ENCODE measurements at places on chromosomes 5 and 9. TPM values are rescaled to one million over a fixed set of nuclear protein-coding genes. Genes with fewer than 3 reads are reported as not detected.

Gene ANAPC2
- 21.6 TPM for total RNA-seq

Gene IL7R
- 7.1 TPM for total RNA-seq

Gene SLC36A3
- not detected for total RNA-seq

Gene WNK2
- total RNA-seq, result 11.7 TPM

Gene NIM1K
- total RNA-seq, result 0.17 TPM

Gene FST
- total RNA-seq, result 403 TPM

Gene CLTB
- 354 TPM for total RNA-seq

Gene GABRG2
- total RNA-seq, result not detected

Gene ENTPD2
- total RNA-seq, result 0.92 TPM

GRCh38 chr5:146588331-146589027, 72.5 kb upstream of the GPR151 start:
- no peak overlapping the region for H3K4me3 ChIP-seq
- H3K4me1 ChIP-seq, result 0 out of 2 replicates have a peak, but pooled peaks cover 10% of the 10 kb centered on the region
- H3K27ac ChIP-seq, result no peak overlapping the region
- no peaks in the 10 kb centered on the region for H3K36me3 ChIP-seq

DNA sequence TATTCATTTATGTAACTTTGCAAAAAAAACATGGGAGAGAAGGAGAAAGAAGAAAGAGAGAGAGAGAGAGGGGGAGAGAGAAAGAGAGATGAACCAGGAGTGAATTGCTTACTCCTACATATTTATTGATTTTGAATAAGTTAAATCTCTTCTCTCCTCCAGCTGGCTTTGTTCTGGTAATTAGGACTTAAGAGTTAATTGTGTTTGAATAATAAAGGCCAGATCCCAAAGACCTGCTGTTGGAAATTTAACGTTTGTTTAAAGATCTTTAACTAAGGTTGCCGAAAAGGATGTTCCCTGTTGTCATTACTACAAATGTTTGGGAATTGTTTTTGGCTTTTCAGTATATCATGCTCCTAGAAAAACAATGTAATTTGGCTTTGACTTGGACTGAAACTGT, 473.0 kb downstream of the TUSC1 start:
- H3K27me3 ChIP-seq, result no peaks in the 10 kb centered on the region
- no peaks in the 10 kb centered on the region for H3K36me3 ChIP-seq
- H3K4me3 ChIP-seq, result no peak overlapping the region
- H3K4me1 ChIP-seq, result no peaks in the 10 kb centered on the region

GRCh38 chr9:68472119-68472518, 68.6 kb downstream of the TMEM252 start:
- no peak overlapping the region for H3K27ac ChIP-seq
- H3K36me3 ChIP-seq, result no peaks in the 10 kb centered on the region
- H3K27me3 ChIP-seq, result no peaks in the 10 kb centered on the region
- no peak overlapping the region for H3K4me3 ChIP-seq

GRCh38 chr5:172641359-172642050, 442 bp downstream of the NEURL1B start:
- no peak for DNase-seq
- no peak overlapping the region for H3K27ac ChIP-seq
- H3K27me3 ChIP-seq, result peaks cover 9% of the 10 kb centered on the region
- H3K4me1 ChIP-seq, result peaks cover 9% of the 10 kb centered on the region
- no peaks in the 10 kb centered on the region for H3K36me3 ChIP-seq

GRCh38 chr9:120935383-120935857, 8.8 kb upstream of the TRAF1 start:
- H3K4me1 ChIP-seq, result peaks cover 44% of the 10 kb centered on the region
- H3K27ac ChIP-seq, result peak overlapping the region; percentile 74
- no peak overlapping the region for H3K4me3 ChIP-seq
- H3K27me3 ChIP-seq, result no peaks in the 10 kb centered on the region

DNA sequence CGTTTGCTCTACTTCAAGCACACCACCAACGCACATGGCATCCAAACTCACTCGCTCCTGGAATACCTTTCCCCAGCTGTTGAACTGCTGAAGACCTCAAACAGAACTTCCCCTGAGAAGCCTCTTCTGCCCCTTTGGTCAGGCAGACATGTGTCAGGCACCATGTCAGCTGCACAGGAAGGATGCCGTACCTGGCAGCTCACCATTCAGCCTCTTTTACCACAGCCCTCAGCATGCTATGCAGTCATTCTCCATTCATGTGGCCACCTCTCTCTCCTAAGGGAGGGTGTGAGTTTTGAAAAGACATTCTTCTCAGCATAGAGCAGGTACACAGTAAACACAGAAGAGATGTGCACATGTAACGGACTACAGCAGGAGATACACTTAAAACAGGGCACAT, 14.2 kb downstream of the IL4 start:
- no peaks in the 10 kb centered on the region for H3K27me3 ChIP-seq
- no peaks in the 10 kb centered on the region for H3K36me3 ChIP-seq
- H3K4me1 ChIP-seq, result no peaks in the 10 kb centered on the region
- H3K27ac ChIP-seq, result no peak overlapping the region
- no peak for DNase-seq

DNA sequence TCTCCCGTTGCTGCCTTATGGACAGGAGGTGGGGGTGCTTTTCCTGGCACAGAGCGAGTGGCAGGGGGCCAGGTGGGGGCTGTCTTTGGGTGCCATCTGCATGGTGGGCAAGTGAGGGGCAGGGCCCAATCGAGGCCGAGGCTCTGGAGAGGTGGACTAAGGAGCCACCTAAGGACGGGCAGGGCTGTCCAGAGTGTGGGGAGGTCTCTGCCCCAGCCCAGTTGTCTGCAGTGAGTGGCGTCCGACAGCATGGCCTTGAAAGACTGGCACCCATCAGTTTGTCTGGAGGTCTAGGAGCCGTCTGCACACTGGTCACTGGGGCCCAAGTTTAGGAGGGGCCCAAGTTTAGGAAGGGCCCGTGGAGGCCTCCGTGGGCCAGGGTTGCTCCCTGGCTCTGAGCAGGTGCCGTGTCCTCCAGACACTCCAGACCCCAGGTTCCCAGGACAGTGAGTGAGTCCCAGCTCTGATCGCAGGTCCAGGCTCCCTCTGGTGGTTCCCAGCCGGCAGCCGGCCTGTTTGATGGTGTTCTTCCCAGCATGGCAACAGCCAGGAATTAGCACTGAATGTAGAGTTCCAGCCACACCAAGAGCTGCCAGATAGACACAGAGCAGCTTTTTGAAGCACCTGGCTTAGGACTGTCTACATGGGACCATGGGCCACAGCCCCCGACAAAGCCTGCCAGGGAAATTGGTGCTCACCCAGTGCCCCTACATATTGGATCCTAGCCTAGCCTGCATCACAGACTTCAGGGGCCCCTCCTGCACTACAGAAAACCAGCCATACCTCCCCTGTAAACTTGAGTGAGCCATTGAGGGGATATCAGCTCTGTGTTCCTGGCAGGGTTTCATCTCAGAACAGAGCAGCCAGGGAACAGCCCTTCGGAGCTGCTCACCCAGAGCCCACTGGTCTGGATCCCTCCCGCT, 120.9 kb downstream of the WNK2 start:
- H3K27ac ChIP-seq, result no peak overlapping the region
- H3K4me1 ChIP-seq, result no peaks in the 10 kb centered on the region
- H3K36me3 ChIP-seq, result no peaks in the 10 kb centered on the region
- peak; percentile 50 for DNase-seq
- H3K27me3 ChIP-seq, result no peaks in the 10 kb centered on the region
- no peak overlapping the region for H3K4me3 ChIP-seq

- no peak overlapping the region for H3K4me3 ChIP-seq
- no peaks in the 10 kb centered on the region for H3K4me1 ChIP-seq
- no peak overlapping the region for H3K27ac ChIP-seq
Measured at GRCh38 chr9:33012328-33013069, 11.1 kb upstream of the APTX start.

- H3K36me3 ChIP-seq, result no peaks in the 10 kb centered on the region
- H3K4me3 ChIP-seq, result no peak overlapping the region
- no peak overlapping the region for H3K27ac ChIP-seq
- peaks cover 15% of the 10 kb centered on the region for H3K4me1 ChIP-seq
- no peak for DNase-seq
- H3K27me3 ChIP-seq, result no peaks in the 10 kb centered on the region
Measured at GRCh38 chr5:44943647-44944046, 134.9 kb downstream of the MRPS30 start.

GRCh38 chr5:67476531-67476930, 279.9 kb upstream of the CD180 start:
- H3K4me1 ChIP-seq, result no peaks in the 10 kb centered on the region
- no peak overlapping the region for H3K27ac ChIP-seq
- no peaks in the 10 kb centered on the region for H3K36me3 ChIP-seq
- no peaks in the 10 kb centered on the region for H3K27me3 ChIP-seq

DNA sequence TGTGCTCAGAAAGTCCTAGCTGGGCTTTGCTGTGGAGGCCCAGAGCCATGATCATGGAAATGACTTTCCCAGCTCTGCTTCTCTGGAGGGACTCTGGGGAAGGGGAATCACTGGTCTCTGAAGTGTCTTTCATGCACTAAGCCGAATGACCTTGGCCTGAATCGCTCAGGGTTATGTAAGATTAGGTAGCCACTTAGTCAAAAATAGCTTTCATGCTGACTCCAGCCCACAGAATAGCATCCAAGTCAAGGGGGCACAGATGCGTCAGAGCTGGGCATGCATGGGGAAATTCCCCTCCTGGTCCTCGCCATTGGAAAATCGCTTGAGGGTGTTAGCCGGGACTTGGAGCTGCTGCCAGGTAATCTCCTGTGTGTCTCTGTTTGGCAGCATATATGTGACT, 36.1 kb upstream of the PPARGC1B start:
- H3K27me3 ChIP-seq, result peaks cover 8% of the 10 kb centered on the region
- H3K4me1 ChIP-seq, result peaks cover 18% of the 10 kb centered on the region
- H3K4me3 ChIP-seq, result no peak overlapping the region
- H3K27ac ChIP-seq, result no peak overlapping the region

DNA sequence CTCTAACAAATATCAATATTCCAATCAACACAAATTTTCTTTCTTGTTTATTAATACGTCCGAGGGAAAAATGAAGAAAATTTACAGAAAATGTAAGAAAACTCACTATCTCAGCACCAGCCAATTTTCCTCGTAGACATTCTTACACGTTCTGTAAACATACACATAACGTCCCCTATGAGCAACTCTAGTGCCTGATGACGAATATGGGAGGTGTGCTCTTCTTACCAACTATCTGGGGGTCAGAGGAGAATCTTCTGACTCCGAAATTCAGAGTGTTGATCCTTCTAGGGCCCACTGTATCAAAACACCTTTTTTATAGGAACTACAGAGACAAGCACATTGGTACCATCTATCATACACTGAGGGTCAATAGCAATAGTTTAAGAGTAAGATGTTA, 198.7 kb downstream of the GAPVD1 start:
- DNase-seq, result no peak
- no peak overlapping the region for H3K4me3 ChIP-seq
- 0 out of 2 replicates have a peak, but pooled peaks cover 7% of the 10 kb centered on the region for H3K36me3 ChIP-seq
- H3K27ac ChIP-seq, result no peak overlapping the region

- peaks cover 6% of the 10 kb centered on the region for H3K36me3 ChIP-seq
- H3K4me3 ChIP-seq, result peak overlapping the region; percentile 98
- 0 out of 2 replicates have a peak overlapping the region, but pooled peaks have one; percentile 23 for H3K27ac ChIP-seq
- H3K27me3 ChIP-seq, result no peaks in the 10 kb centered on the region
Measured at GRCh38 chr9:78236551-78236910, 656 bp downstream of the CEP78 start.

DNA sequence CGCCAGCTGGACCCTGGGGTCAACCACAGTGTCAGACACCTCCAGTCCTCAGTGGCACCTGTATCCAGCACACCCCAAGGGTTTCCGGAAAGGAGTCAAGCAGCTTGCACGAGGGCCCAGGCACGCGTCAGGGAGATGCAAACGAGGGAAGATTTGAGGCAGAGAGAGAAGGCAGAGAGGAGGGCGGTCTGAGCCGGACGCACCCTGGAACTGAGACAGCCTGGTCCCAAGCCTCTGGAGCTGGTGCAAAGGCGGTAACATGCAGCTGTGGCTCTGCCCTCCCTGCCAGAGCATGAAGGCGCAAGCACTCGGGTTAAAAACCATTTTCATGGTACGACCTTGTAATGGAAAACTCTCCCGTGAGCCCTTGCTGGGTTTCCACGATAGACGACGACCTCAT, 32.2 kb downstream of the SLC6A18 start:
- no peak overlapping the region for H3K4me3 ChIP-seq
- H3K27ac ChIP-seq, result no peak overlapping the region
- no peaks in the 10 kb centered on the region for H3K36me3 ChIP-seq

GRCh38 chr5:147453875-147454814, 55.7 kb downstream of the DPYSL3 start:
- H3K4me1 ChIP-seq, result no peaks in the 10 kb centered on the region
- no peaks in the 10 kb centered on the region for H3K36me3 ChIP-seq
- H3K27ac ChIP-seq, result no peak overlapping the region
- H3K27me3 ChIP-seq, result peaks cover 4% of the 10 kb centered on the region
- H3K4me3 ChIP-seq, result peak overlapping the region; percentile 87
